Ascending aorta (tissue), 2 donors: ENCODE measurements at places on chromosomes 2 and 18. TPM values are rescaled to one million over a fixed set of nuclear protein-coding genes. Genes with fewer than 3 reads are reported as not detected.

GAL3ST2 gene
- not detected for total RNA-seq

TPO gene
- 52.5 TPM for total RNA-seq

DNA sequence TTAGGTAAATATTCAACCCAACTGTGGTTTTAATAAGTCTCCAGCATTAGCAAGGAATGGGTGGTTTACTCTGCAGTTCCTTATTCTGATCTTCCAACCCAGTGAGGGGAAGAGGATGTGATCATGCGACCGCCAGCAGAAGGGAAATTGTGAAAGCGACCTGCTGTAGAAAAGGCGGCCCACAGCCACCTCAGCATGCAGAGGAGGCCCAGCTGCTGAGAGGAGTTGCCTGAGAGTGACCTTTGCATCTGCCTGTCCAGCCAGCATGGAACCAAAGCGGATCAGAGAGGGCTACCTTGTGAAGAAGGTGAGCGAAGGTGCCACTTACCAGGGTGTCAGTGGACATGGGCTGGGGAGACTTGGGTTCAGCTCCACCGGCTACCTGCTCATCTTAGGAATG, at the start of gene PLEK:
Gene PLEK, plus strand, starts transcription at position 196 of the 400 bp plus-strand sequence. Its CDS starts 70 bp downstream, at position 266.
- H3K4me3 ChIP-seq, result peak within 1 kb of the TSS; percentile 49
- H3K27ac ChIP-seq, result no peak within 1 kb of the TSS
- no peaks in the 10 kb centered on the region for H3K36me3 ChIP-seq
- H3K4me1 ChIP-seq, result peaks cover 2% of the 10 kb centered on the region
- H3K27me3 ChIP-seq, result no peaks in the 10 kb centered on the region
- peak; percentile 50 for DNase-seq

RND3 gene
- 10.7 TPM for total RNA-seq

DNA sequence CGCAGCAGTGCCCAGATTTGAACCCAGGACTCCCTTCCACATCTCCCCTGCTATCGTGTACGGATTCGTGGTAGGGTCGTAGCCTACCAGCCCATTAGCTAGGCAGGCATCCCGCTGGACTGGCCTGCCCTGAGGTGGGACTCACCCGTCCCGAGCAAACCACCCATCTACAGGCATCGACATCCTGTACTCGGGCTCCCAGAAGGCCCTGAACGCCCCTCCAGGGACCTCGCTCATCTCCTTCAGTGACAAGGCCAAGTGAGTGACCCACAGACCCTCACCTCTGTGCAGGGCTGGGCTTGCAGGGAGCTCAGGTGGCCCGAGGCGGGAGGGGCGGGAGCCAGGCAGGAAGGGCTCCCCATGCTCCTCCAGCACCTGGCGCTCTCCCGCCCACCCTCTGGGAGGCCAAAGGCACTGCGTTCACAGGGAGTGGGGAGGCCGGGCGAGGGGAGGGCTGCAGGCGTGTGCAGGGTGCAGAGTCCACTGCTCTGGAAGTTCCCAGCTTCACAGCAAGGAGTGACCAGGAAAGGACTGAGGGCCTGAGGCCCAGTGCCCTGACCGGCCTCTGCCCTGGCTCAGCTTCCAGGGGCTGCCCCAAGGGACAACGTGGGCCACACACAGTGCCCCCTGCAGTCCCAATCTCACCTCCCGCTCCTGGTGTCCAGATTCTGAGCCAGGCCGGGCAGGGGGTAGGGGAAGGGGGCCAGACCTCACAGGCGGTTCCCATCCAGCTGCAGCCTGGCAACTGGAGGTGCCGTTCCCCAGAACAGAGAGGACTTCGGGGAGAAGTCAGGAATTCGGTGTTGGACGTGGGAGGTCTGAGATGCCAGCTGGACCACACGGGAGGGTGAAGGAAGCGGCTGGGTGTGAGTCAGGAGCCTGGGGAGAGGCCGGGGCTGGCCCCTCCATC, 5.4 kb downstream of the AGXT start:
- no peaks in the 10 kb centered on the region for H3K4me1 ChIP-seq
- H3K36me3 ChIP-seq, result no peaks in the 10 kb centered on the region
- H3K27me3 ChIP-seq, result no peaks in the 10 kb centered on the region
- no peak overlapping the region for H3K4me3 ChIP-seq
- DNase-seq, result no peak

DNA sequence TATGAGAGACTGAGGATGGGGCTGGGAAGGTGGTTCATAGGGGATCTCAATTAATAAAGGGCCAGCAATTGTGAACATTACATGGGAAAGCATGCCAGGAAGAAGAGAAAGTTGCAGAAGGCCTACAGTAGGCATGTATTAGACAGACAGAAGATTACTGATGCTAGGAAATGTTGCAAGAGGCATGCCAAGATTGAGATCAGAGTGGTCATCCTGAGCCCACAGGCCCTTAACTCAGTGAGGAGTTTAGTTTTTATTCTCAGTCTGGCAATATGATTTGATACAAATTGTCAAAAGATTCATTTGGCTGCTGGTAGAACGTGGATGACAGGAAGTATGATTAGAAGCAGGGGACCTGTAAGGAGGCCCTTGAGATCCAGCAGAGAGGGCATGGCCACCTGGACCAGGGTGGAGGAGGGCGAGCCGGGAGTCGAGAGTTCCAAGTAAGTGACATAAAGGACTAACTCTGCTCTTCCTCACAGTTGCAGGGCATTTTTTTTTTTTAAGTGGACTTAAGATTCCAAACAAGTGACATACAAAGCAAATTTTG, 54.9 kb downstream of the EPHA4 start:
- no peaks in the 10 kb centered on the region for H3K27me3 ChIP-seq
- no peak overlapping the region for H3K4me3 ChIP-seq
- H3K4me1 ChIP-seq, result peaks cover 3% of the 10 kb centered on the region
- DNase-seq, result no peak
